Dorsolateral prefrontal cortex (tissue), 122 donors: ENCODE measurements at places on chromosomes 2 and 18.

DNA sequence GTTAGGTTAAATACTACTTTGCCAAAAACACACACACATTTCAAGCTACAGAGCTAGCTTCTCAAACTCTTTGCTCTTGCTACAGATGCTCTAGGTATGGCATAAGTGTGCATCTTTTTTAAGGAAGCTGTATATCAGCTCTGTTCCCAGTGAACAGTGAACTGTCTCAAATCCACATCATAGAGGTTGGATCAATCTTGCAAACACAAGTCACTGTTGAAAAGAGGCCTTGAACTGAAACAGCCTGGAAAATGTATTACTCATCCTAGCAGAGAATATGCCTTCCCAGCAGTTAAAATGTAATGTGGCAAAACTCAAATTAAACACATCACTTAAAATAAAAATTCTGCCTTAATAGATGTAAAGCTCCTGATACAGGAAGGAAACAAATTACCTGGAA, 151.8 kb downstream of the WDPCP start:
- no peak for DNase-seq

DNA sequence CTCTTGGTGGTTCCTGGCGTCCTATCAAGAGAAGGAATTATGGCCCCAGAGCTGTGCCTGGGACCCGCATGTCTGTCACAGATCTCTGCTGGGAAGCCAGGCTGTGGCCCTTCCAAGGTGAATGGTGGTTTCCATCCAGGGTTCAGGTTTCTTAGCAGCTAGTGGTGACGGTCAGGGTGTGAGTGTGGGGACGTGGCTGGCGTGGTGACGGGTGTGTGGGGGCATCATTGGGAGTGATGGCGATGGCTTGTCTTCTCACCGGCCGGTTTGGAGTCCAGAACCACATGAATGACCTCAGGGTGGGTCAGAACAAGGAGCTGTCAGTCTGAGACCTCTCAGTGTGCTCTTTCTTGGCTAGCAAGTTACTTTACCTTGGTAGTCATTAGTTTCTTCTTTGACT, 52.6 kb downstream of the AGAP1 start:
- no peak for DNase-seq

- DNase-seq, result no peak
These were observed 59.0 kb upstream of the SPATS2L start for GRCh38 chr2:200247494-200247893.

- no peak for DNase-seq
These were observed 85.3 kb downstream of the METTL4 start for GRCh38 chr18:2485983-2486382.

DNA sequence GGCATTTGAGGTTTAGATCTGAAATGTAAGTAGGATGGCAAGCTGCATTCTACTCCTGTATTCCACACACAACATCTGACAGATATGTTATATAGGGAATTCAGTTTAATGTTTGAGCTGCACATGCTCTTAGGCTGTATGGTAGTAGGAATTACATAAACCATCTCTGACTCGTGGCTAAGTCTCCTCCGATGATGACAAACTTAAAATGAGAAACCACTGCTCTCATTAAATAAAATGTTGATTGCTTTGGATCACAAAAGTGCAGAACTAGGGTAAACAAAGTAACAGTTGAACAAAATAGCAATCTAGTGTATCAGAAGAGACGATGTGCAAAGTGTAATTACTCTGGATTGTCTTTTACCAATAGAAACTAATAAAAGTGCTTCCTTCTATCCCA, 50.1 kb upstream of the WDR75 start:
- no peak for DNase-seq
